Activated CD4-positive, alpha-beta T cell treated with anti-CD3 and anti-CD28 coated beads, Interleukin-2, amount 50 U/mL, for 4 hours (primary cell): ENCODE measurements at places on chromosomes 5 and 9.

- DNase-seq = no peak
Measured at GRCh38 chr9:69599232-69599971, 72.8 kb downstream of the APBA1 start.

- no peak for DNase-seq
Measured at GRCh38 chr9:86009133-86009532, 68.2 kb downstream of the NAA35 start.

DNA sequence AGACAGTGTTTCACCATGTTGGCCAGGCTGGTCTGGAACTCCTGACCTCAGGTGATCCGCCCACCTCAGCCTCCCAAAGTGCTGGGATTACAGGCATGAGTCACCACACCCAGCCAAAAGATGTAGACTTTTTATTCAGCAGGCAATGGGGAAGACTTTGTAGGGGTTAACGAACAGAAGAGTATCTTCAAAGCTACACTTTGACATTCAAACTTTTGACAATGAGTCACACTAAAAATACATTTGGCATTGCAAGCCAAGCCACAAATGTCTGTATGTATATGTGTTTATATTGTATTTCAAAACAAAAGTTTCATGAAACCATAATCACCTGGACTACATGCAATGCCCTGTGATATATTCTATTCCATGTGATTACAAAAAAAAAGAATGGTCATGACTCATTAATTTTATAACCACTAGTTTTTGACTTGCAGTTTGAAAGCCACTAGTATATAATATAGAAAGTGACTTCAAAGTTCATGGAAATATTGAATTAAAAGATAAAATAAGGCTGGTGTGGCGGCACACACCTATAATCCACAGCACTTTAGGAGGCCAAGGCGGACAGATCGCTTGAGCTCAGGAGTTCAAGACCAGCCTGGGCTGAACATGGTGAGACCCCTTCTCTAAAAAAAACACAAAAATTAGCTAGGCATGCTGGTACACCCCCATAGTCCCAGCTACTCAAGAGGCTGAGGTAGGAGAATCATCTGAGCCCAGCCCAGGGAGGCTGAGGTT is 8.3 kb downstream of the DIMT1 start:
- DNase-seq = no peak

DNA sequence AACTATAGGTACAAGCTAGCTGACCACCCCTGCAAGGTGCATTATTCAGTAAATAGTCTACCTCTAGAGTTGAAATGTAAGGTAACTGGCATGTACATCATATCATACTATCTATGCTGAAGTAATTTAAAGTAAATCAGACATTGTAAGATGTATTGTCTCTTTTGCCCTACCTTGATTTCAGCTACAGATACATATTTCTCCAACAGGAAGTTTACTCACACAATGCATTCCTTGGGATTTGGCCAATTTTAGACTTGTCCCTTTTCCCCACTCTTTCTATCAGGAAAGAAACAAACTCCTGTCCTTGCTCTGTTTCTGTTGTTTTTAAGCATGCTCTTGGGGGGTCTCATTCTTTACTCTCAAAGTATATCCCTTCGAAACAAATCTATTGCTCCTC is 58.5 kb upstream of the TSLP start:
- DNase-seq = no peak

DNA sequence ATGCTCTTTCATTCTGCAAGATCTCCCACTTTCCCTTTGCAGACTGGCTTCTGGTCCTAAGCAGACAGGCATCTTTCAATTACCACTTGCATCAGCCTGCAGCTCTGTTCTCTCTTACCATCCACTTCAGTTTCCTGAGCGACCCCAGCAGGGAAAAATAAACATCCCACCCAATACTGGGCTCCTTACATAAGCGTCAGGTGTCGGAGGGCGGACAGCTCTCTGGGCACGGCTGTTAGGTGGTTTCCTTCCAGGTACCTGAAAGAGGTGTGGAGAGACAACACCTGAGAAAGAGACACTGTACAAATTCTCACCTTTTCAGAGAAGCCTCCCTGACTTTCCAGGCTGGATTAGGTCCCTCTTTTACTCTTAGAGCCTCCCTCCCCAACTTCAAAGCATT is 145.1 kb upstream of the PANK3 start:
- DNase-seq = no peak

DNA sequence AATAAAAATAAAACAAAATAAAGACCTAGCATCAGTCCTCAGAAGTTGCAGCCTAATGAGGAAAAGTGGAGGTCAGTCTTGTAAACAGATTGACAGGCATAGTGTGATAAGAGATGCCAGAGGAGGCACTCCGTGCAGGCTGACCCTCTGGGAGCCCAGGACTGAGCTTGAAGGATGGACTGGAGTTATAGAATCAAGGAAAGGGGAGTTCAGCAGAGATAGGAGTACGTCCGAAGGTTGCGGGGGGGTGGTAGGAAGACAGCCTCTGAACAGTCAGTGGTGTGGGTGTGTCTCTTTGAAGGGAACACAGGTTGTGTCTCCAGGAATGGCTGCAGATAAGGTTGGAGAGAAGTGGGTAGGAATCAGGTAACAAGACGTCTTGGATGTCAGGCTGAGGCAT is 126.1 kb upstream of the CPEB4 start:
- no peak for DNase-seq

GRCh38 chr9:786405-786804 is 55.1 kb upstream of the DMRT1 start:
- DNase-seq = no peak

GRCh38 chr5:178995341-178995690 is 196 bp upstream of the GRM6 start:
- DNase-seq = no peak

DNA sequence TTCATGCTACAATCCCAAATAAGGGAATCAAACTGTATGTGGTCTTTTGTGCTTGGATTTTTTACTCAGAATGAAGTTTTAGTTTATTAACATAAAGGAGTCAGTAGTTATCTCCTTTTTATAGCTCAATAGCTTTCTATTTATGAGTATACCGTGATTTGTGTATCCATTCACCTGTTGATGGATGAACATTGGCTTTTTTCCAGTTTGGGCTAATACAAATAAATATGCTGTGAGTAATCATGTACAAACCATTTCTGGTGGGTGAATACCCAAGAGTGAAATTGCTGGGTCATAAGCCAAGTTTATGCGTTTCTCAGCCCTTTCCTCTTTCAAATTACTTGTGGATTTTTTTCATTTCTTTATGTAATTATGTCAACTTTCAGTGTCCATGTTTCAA is 395.3 kb downstream of the OSTF1 start:
- DNase-seq = no peak

DNA sequence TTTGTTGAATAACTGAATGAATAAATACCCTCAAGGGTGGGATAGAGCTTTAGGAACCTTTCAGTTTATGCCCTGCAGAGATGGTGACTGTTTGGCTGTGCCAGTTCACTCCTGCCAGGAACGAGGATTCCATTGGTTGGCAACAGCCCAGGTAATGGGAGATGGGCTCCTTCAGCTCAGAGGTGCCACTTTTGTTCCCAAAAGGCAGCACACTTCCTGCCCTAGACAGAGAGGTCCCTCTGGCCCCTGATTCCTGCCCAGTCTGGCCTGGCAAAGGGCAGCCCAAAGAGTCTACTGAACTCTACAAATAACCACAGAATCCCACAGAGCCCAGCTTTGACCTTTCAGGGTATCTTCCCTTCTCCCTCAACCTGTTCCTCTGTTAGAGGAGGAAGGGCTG is 1.6 kb downstream of the C9orf152 start:
- DNase-seq = no peak

DNA sequence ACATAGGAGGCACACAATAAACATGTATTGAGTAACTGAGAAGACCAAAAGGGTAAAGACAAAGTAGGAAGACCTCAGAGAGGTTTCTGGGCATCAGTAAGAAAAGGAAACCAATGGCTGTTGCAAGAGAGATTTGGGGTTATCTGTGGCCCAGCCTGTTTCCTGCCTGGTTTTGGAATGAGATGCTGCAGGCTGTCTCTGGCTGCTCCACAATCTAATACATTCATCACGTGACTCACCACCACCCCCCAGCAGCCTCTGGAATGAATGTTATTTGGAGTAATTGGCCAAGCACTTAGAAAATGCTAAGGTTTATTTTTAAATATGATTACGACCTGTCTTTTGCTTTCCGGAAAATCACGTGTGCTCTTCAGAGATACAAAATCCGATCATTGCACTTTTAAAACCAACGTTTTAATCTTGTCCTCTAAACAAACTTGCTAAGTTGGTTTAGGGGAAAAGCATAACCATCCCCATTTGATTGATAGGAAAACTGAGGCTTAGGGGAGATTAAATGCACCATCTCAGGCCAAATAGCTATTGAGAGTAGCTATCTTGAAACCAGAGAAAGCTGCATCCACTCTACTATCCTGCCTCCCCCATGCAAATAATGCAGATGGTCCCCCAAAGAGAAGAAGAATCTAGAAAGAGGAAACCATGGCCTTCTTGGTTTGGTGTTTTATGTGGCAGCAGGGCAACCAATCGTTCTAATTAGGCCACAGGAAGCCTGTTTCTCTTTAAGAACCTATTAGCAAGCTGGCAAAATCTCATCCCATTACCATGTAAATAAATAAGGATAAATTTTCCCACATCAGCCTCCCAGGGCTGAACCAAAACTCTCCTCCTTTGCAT is 151.8 kb upstream of the ADRA1B start:
- no peak for DNase-seq

DNA sequence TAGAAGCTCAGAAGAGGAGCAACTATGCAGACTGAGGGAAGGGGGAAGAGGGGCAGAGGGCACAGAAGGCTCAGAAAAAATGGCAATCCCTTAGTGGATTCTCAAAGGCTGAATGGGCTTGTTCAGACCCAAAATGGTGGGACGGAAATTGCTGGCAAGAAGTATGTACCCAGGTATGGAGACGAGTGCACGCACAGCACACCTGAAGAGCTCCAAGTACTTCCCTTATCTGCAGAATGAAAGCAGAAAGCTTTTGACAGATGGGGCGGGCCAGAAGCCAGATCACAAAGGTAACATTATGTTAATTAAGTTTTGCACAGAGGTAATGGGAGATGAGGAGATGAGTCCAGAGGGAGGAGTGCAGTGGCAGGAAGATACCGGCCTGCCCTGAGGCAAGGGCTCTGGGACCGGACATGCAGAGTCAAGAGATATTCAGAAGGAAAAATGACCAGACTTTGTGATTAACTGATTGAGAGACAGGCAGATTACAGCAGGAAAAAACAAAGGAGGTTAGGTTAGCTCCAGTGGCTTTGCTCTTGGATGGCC is 138.1 kb upstream of the PIK3R1 start:
- DNase-seq = no peak

- no peak for DNase-seq
Measured at GRCh38 chr5:88872971-88873370, 10.0 kb downstream of the MEF2C start.

DNA sequence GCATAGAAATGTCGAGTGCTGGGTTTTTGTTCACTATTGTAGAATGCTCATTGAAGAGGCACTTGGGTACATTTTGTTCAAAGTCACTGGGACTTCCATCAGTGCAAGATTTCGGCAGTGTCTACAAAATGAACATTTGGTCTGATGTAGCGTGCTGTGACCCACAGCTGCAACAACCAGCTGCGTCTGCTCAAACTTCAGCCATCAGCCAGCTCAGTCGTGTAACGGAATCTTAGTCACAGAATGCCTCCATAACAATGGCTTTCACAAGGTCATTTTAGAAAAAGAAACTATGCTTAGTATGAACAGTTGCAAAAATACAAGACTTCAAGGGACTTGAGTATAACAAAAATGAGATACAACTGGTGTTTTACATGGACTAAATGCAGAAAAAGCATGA is 828.1 kb upstream of the GRAMD2B start:
- DNase-seq = no peak

- no peak for DNase-seq
Measured at GRCh38 chr5:23703940-23704855, 196.8 kb downstream of the PRDM9 start.

DNA sequence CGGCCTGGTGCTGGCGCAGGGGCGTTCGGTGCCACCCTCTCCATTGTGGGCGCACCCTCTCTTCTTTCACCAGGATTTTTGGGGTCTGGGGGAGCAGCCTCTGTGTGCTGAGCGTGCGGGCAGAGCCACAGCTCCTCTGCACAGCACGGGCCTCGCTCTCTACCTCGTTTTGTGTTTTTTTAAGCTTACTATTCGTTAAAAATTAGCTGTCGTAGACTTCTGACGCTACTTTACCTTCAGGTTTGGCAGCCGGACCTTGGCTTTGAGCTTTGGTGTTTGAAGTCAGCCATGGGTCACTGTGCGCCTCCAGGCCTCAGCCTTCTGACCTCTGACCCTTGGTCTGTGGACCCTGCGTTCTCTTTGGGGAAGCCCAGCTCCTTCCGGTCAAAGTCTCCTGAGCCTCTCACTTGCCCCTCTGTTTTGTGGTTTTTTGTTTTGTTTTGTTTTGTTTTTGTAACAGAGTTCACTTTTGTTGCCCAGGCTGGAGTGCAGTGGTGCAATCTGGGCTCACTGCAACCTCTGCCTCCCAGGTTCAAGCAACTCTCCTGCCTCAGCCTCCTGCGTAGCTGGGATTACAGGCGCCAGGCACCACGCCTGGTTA is 88.2 kb upstream of the CACNA1B start:
- DNase-seq = no peak

DNA sequence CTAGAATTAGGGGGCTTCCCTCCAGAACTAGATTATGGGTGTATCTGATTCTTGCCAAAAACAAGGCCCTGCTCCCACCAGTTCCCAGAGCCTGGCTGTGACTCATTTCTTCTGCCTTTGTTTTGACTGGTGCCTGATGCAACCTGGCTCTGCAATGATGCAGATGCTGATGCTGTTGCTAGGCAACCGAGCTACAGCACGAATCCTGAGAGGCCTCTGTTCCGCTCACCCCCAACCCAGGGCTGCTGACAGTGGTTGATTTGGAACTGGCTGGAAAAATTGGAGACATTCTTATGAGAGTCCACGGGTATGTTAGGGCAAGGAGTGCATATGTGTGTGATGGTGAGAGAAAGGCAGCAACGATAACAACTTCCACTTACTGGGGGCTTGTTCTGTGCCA is 100.3 kb downstream of the NSG2 start:
- no peak for DNase-seq

GRCh38 chr9:93114984-93115335 is 18.9 kb downstream of the CARD19 start:
- no peak for DNase-seq

- DNase-seq = no peak
Measured at GRCh38 chr5:177299697-177300096, 3.8 kb downstream of the RAB24 start.

DNA sequence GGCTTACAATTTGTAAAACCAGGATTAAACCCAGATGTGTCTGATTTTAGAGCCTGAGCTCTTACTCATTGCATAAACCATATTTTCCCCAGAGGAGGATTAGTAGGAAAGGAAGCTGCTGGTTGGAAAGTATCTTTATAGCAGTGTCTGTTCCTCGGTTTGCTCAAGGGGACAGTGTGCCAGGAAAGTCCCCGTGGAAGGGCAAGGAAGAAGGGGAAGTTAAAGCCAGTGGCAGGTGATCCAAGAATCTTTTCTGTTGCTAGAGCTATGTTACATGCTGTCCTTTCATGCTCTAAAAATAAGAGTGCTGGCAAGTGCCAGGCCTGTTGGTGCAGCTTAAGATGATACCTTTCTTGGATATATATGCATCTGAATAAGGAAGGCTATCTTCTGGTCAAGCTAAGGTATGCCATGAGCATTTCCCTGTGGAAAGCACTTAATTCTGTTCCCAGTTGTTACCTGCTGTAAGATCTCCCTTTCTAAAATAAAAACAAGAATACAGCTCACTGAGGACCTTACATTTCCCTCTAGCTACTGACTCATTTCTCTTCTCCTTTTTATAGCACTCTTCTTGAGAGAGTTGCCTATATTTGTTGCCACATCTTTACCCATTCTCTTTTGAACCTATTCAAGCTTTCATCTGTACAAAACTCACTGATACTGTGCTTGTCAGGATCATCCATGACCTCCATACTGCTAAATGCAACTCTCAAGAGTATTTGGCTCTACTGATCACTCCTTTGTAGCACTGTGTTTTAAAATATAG is 8.0 kb downstream of the PDCD1LG2 start:
- no peak for DNase-seq
